ENCODE measurements at places on chromosomes 7 and 10.

GRCh38 chr10:56135828-56136227 lies 225.2 kb downstream of the ZWINT start:
- H3K4me3 ChIP-seq, result no peak overlapping the region
- no peaks in the 10 kb centered on the region for H3K27me3 ChIP-seq
- no peaks in the 10 kb centered on the region for H3K4me1 ChIP-seq
- H3K36me3 ChIP-seq, result no peaks in the 10 kb centered on the region

DNA sequence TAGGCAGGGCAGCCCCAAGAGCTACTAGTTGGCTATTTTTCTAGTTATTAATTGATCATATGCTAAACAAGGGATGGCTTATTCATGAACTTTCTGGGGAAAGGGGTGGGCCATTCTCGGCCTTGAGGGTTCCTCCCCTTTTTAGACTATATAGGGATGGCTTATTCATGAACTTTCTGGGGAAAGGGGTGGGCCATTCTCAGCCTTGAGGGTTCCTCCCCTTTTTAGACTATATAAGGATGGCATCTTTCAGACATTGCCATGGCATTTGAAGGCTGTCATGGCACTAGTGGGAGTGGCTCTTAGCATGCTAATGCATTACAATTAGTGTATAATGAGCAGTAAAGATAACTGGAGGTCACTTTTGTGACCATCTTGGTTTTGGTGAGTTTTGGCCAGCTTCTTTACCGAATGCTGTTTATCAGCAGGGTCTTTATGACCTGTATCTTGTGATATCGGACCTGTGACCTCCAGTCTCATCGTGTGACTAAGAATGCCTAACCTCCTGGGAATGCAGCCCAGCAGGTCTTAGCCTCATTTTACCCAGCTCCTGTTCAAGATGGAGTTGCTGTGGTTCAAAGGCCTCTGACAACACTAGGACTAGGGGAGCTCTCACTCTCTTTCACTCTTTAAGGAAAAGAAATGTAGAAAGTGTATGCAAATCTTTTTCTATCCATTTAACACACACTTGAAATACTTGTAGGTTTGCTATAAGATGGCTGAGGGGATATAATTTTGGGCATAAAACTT lies 7.8 kb downstream of the FHIP2A start:
- no peak overlapping the region for H3K4me3 ChIP-seq
- DNase-seq, result no peak
- peaks cover 43% of the 10 kb centered on the region for H3K36me3 ChIP-seq
- no peak overlapping the region for H3K27ac ChIP-seq
- peaks cover 34% of the 10 kb centered on the region for H3K4me1 ChIP-seq

- no peaks in the 10 kb centered on the region for H3K36me3 ChIP-seq
- H3K4me3 ChIP-seq, result no peak overlapping the region
- no peak for DNase-seq
- no peak overlapping the region for H3K27ac ChIP-seq
These were observed 7.3 kb downstream of the JCAD start for GRCh38 chr10:30052062-30052461.

GRCh38 chr10:30747633-30748032 lies 118.1 kb upstream of the LYZL2 start:
- H3K36me3 ChIP-seq, result peaks cover 3% of the 10 kb centered on the region
- H3K27me3 ChIP-seq, result no peaks in the 10 kb centered on the region
- peak overlapping the region; percentile 32 for H3K4me3 ChIP-seq
- H3K27ac ChIP-seq, result peak overlapping the region; percentile 81
- peak; percentile 76 for DNase-seq

DNA sequence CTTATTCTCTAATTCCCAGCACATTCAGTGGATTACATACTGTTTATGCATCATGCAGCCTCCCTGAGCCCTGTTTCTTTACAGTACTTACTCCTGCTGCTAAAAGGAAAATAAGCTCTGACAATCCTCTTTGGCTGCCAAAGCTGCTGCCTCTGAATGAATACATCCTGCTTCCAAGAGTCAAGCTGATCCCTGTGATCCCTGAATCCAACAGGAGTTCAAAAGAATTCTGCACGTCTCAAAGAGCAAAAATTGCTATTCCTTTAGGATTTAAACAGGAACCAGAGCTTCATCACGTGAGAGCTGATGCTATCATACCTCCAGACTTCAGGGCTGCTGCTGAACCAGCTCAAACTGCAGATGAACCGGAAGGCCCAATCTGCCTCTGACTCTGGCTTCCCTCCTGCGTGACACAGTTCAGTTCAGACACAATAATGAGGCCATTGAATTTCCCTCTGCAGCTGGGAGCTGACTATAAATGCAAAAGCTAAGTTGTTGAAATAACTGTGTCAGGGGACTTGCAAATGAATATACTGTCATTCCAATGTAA lies 851.0 kb upstream of the PHF14 start:
- DNase-seq, result no peak
- no peaks in the 10 kb centered on the region for H3K27me3 ChIP-seq
- H3K4me1 ChIP-seq, result no peaks in the 10 kb centered on the region
- no peak overlapping the region for H3K4me3 ChIP-seq

GRCh38 chr7:44329081-44329480 lies 3.7 kb upstream of the CAMK2B start:
- H3K27ac ChIP-seq, result no peak overlapping the region
- DNase-seq, result no peak
- peaks cover 22% of the 10 kb centered on the region for H3K27me3 ChIP-seq

DNA sequence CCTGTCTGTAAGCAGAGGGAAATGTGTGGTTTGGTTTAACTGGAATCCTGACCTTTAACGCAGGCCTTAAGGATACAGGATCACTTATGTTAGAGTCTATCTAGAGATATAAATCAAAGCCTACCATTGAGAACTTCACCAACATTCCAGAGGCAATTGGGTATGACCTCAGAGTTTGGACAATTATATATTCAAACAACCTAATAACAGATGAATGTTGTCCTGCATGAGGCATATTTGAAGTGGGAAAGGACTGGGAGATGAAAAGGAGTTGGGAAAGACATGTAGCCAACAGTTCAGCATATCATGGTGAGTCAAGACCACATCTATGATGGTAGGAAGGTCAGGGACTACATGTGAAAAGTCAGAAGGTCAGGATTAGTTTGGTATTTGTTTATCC lies 274.2 kb downstream of the DOCK4 start:
- DNase-seq, result no peak
- H3K27ac ChIP-seq, result no peak overlapping the region
- no peaks in the 10 kb centered on the region for H3K4me1 ChIP-seq

DNA sequence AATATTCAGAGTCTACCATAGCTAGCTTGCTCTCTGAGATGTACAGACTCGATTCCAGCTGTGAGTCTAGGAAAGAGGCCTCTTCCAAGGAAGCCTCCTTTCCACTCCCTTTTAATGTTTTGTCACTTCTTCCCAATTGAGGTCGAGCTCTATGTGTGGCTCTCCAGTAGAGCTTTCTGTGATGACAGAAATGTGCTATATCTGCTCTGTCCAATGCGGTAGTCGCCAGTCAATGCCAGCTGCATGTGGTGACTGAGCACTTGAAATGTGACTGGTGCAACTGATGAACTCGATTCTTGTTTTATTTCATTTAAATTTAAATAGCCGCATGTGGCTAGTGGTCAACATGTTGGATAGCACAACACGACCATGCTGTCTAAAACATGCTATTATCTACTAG lies 387.0 kb upstream of the NRP1 start:
- no peaks in the 10 kb centered on the region for H3K4me1 ChIP-seq
- no peaks in the 10 kb centered on the region for H3K36me3 ChIP-seq
- H3K4me3 ChIP-seq, result no peak overlapping the region

- H3K4me1 ChIP-seq, result no peaks in the 10 kb centered on the region
- no peaks in the 10 kb centered on the region for H3K36me3 ChIP-seq
- H3K4me3 ChIP-seq, result no peak overlapping the region
These were observed 179.9 kb upstream of the NPVF start for GRCh38 chr7:25408012-25408687.

DNA sequence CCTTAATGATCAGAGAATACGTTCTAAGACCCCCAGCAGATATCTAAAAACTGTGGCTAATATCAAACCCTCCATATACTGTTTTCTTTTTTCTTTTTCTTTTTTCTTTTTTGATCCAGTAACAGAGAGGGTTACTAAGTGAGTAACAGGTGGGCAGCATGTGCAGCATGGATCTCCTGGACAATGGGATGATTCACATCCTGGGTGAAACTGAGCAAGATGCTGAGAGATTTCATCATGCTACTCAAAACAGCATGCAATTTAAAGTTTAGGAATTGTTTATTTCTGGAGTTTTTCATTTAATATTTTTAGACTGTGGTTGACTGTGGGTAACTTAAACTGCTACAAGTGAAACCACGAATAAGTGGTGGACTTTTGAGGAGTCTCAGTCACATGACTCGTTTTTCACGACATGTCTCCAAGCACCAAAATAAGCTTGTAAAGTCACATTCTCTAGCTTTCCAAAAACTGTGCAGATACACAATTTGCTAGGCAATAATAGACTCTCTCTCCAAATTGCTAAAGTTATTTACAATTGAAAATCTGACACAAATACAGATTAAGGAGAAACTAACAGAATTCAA lies 716.2 kb downstream of the NXPH1 start:
- H3K27ac ChIP-seq, result no peak overlapping the region
- no peak overlapping the region for H3K4me3 ChIP-seq
- no peaks in the 10 kb centered on the region for H3K36me3 ChIP-seq

GRCh38 chr7:69166979-69167516 lies 431.2 kb upstream of the AUTS2 start:
- no peak for DNase-seq
- H3K4me3 ChIP-seq, result no peak overlapping the region
- H3K27me3 ChIP-seq, result no peaks in the 10 kb centered on the region
- no peaks in the 10 kb centered on the region for H3K4me1 ChIP-seq

- H3K36me3 ChIP-seq, result peaks cover 31% of the 10 kb centered on the region
- no peak overlapping the region for H3K4me3 ChIP-seq
- H3K27ac ChIP-seq, result no peak overlapping the region
- no peaks in the 10 kb centered on the region for H3K4me1 ChIP-seq
- DNase-seq, result no peak
These were observed 48.0 kb downstream of the SEC23IP start for GRCh38 chr10:119940487-119940886.

DNA sequence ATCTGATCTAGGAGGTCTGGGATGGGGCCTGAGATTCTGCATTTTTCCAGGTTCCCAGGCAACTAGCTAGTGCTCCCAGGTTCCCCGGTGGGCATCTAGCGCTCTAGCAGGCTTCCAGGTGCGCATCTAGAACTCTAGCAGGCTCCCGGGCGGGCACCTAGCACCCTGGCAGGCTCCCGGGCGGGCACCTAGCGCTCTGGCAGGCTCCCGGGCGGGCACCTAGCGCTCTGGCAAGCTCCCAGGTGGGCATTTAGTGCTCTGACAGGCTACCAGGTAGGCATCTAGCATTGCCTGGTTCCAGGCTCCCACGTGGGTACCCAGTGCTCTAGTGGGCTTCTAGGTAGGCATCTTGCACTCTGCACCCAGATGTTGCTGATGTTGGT lies 414.7 kb downstream of the PLXNA4 start:
- H3K4me3 ChIP-seq, result no peak overlapping the region
- no peaks in the 10 kb centered on the region for H3K4me1 ChIP-seq
- no peaks in the 10 kb centered on the region for H3K36me3 ChIP-seq
- no peak for DNase-seq
- H3K27ac ChIP-seq, result no peak overlapping the region
- H3K27me3 ChIP-seq, result no peaks in the 10 kb centered on the region

GRCh38 chr10:79027147-79028055 lies 41.4 kb upstream of the ZMIZ1 start:
- H3K4me3 ChIP-seq, result no peak overlapping the region
- H3K36me3 ChIP-seq, result no peaks in the 10 kb centered on the region
- no peak for DNase-seq
- peaks cover 9% of the 10 kb centered on the region for H3K27me3 ChIP-seq
- peaks cover 19% of the 10 kb centered on the region for H3K4me1 ChIP-seq

- no peak overlapping the region for H3K4me3 ChIP-seq
- H3K27ac ChIP-seq, result no peak overlapping the region
These were observed 55.2 kb downstream of the TSPAN12 start for GRCh38 chr7:120802751-120803150.

DNA sequence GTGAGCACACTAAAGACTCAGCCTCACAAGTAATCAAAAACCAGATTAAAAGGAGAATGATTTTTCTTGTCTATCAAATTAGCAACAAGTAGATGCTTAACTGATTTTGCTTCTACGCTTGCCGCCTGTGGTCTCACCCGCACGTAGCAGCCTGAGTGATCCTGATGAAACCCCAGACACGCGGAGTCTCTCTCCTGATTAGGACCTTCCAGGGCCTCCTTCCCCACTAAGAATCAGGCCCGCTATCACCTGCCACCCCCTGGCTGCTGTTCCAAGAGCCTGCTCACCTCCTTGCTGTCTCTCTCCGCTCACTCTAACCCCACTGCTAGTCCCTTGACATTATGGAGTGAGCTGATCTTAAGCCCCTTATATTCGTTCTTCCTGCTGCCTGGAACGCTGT lies 325.9 kb upstream of the NRP1 start:
- H3K27me3 ChIP-seq, result peaks cover 5% of the 10 kb centered on the region
- peaks cover 4% of the 10 kb centered on the region for H3K4me1 ChIP-seq
- H3K36me3 ChIP-seq, result no peaks in the 10 kb centered on the region
- H3K27ac ChIP-seq, result no peak overlapping the region
- no peak for DNase-seq
- H3K4me3 ChIP-seq, result no peak overlapping the region

DNA sequence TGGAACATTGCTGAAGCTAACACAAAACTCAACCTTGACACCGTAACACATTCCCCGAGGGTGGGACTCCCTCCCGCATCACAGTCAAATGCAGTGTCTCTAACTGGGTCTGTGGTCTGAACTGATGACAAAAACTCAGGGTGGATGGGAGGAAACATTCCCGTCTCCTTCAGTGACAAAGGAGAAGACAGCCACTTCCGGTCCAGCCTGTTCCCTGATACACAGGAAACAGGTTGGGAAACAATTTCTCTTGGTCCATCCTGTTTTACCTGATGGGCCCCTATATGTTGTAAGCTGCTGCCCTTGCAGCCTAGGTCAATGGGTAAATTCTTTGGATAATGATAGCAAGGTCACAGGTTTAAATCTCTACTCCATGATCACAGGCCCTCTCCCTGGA lies 20.4 kb downstream of the SLC13A4 start:
- no peaks in the 10 kb centered on the region for H3K4me1 ChIP-seq
- DNase-seq, result no peak
- H3K36me3 ChIP-seq, result no peaks in the 10 kb centered on the region
- H3K27me3 ChIP-seq, result no peaks in the 10 kb centered on the region
- no peak overlapping the region for H3K4me3 ChIP-seq

GRCh38 chr10:75743291-75743778 lies 311.9 kb downstream of the LRMDA start:
- H3K27me3 ChIP-seq, result no peaks in the 10 kb centered on the region
- no peak for DNase-seq
- H3K27ac ChIP-seq, result no peak overlapping the region
- H3K36me3 ChIP-seq, result no peaks in the 10 kb centered on the region

GRCh38 chr7:27723085-27723484 lies 16.9 kb upstream of the TAX1BP1 start:
- DNase-seq, result peak; percentile 41
- no peak overlapping the region for H3K27ac ChIP-seq
- H3K27me3 ChIP-seq, result peaks cover 2% of the 10 kb centered on the region
- H3K4me1 ChIP-seq, result peaks cover 2% of the 10 kb centered on the region

DNA sequence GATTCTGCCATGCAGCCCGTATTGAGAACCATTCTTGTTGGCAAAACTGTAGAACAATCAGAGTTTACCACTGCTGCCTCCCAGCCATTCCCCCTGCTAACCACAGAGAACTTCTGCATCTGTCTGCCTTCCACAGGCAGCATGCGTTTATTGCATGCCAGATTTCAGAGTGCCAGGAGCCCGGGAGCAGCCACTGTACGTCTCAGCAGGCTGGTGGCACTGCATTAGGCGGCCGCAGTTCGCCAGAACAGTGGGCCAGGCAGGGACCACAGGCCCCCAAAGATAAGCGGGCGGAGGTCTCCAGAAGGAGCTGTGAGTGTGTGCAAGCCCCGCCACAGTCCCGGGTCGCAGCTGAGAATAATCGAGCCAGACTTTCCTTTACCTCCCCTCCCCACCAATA lies 31.8 kb downstream of the ZNF467 start:
- H3K4me3 ChIP-seq, result peak overlapping the region; percentile 81
- peaks cover 47% of the 10 kb centered on the region for H3K27me3 ChIP-seq
- H3K27ac ChIP-seq, result no peak overlapping the region
- H3K4me1 ChIP-seq, result peaks cover 10% of the 10 kb centered on the region
- no peak for DNase-seq
